Astrocyte of the hippocampus (primary cell): ENCODE measurements at places on chromosomes 3 and 15.

GRCh38 chr3:190912736-190913135 is 50.2 kb upstream of the GMNC start:
- DNase-seq = no peak

- no peak for DNase-seq
Observed at GRCh38 chr3:82568776-82569338, 807.4 kb upstream of the GBE1 start.

DNA sequence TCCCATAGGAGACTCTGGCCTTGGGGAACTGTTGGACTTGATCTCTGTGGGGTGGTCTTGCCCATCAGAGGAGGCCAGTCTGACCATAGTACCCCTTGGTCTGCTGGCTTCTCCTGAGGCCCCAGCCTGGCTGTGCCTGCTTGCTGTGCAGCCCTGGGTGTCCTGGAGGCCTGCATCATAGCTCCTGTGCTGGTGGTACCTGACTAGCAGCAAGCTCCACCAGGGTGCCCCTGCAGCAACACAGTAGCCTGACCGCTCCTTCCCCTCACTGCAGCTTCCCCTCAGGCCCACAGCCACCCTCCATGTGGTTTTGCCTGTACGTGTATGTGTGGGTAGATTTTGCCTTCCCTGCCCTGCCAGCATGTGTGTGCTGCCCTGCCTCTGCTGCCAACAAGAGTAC is 85.6 kb upstream of the TTC14 start:
- DNase-seq = no peak

DNA sequence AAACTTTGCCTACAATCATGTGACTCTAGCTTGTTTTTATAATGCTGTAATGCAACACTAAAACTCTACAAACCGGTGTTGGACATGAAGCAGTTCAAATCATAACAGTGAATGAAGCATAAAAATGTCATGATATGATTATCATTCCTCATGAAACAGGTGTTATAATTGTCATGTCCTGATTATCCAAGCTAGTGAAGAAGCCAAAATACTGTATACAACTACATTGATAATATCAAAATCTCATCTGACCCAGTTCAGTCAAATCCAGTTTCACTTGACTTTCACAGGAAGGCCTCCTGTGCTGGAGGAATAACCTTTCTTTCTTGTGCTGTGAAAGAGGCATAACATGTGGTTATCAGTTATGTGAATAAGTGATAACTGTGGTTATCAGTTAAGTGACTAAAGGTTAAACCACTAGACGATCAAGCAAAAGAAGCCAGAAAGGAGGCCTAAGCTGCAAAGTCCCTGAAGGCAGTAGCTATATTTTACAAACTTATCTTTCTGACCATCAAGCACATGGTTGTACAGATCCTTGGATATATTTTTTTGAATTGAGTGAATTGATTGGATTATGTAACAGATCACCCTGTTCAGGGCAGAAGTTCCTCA is 296.4 kb downstream of the TUSC7 start:
- DNase-seq = no peak

GRCh38 chr3:176631165-176631564 is 566.1 kb downstream of the TBL1XR1 start:
- DNase-seq = no peak

- no peak for DNase-seq
Observed at GRCh38 chr3:131797776-131798175, 237.0 kb downstream of the CPNE4 start.

DNA sequence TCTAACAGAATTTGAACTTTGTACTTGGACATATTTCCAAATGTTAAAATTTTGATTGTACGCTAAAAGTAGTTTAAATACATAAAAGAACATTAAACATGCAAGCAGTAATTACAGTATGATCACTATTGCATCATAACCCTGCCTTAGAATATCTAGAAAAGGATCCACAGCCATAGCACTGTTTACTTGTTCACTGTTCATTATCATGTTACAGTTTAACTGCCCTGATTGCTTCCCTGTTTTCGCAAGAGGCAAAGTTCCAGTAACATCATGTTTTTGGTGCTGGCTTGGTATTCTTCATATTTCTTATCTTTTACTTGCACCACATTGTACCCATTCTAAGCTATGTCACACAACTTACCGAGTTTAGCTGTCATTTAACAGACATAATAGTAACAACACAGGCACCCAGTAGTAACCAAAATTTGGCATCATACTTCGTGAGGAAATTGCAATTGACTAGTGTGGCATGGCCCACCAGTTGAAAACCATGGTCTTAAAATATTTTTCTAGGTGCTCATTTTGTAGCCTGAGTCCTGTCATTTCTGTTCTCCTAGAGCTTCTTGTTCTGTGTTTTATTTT is 13.3 kb upstream of the TMEM87A start:
- DNase-seq = no peak

DNA sequence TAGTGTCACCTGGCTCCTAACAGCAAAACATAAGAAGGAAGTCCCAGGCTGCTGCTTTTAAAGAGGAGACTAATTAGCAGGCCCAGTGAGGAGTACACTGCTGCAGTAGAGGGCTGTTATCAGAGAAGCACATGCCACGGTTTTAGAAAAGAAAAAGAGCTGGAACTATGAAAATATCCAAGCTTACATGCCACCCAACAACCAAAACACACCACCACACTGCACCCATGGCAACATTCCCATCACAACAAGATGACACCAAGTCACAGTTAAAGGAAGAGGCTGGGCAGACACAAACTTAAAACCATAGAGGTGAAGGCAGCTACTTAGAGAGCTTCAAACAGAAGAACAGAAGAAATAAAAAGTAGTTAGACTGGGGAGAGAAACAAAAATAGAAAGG is 37.0 kb downstream of the NPTN start:
- DNase-seq = peak; percentile 36

DNA sequence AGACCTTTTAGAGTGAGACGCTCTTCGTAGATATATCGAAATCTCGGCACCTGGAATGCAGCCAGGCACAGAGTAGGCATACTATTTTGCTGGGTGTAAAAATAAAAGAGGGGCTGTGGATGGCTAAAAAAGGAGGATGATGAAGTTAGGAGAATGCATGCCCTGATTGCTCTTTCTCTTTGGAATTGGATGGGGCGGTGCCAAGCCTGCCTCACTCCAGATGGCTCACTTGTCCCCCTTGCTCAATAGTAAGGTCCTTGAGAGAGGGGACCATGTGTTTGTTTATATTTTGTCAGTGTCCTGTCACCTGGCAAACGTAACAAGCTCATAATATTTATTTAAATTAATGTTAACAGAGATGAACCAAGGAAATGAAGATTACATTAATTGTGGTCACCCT is 33.0 kb downstream of the SNRK start:
- DNase-seq = no peak

DNA sequence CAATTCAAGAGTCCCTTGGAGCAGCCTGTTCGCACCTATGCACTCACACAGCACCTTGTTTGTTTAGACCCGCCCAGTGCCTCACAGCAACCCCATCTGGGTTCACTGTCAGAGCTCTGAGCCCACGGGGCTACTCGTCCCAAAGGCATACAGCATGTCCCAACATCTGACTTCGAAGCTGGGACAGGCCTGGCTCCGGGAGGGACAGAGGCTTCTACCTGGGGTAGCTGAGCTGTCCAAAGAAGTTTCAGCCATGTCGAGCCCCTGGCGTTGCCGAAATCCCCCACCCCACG is 28.6 kb upstream of the CYP11A1 start:
- no peak for DNase-seq

DNA sequence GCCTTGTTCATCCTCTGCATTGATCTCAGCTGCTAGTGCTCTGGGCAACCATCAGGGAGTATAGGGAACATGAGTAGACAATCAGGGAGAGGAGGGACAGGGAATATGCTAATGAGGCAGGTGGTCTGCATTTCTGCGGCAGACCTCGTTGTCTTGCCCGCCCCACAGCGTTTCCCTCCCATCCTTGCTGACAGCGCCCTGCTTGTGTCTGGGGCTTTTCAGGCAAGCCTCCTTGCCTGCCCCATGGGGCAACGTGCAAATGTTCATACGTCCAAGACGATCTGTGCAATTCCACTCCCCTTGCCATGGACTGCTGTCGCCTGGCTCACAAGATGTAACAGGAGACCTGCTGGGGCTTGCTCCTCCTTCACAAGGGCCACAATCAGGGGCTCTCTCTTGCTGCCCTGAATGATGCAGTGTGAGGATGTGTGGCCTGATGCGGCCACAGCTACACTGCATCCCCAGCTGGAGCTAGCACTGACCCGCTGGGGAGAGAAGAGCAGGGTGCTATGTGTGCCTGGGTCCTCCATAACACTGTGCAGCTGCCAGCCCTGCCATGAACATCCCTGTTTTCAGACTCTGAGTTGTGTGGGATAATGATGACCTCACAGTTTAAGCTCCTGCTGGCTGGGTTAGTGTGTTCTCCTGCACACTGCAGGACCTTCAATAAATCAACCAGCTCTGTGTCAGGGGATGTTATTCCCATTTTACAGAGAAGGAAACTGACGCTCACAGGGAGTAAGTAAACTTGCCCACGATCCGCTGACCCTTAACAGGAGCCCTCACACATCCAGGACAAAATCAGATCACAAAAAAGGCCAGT is 211.3 kb downstream of the KLF13 start:
- DNase-seq = no peak

GRCh38 chr3:138862531-138862923 is 27.8 kb upstream of the PIK3CB start:
- no peak for DNase-seq

- DNase-seq = no peak
Observed at GRCh38 chr15:100631831-100632230, 29.4 kb downstream of the ASB7 start.

- DNase-seq = no peak
Observed at GRCh38 chr3:141114179-141114745, 63.1 kb downstream of the SPSB4 start.
